ENCODE measurements at places on chromosomes 4 and X.

DNA sequence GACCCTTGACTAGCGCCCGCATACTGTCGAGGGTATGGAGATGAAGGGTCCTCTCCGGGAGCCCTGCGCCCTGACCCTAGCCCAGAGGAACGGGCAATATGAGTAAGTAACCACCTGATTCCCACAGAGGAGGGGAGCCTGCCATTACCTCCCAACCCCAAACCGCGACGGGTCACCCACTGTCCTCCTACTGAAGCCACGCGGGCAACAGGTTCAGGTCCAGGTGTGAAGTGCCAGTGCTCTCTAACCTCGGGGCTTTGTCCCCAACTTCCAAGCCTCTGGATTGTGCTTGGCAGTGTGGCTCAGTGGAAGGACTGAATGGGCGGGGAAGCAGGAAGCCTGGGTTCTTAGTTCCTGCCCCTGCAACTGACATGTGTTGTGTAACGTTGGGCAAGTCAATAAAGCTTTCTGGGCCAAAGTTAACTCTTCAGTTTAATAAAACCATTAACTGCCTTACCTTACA lies 694 bp downstream of the OCRL start:
- no peak overlapping the region for H3K27ac ChIP-seq
- no peaks in the 10 kb centered on the region for H3K27me3 ChIP-seq
- H3K4me1 ChIP-seq: peaks cover 5% of the 10 kb centered on the region
- peak overlapping the region; percentile 59 for H3K4me3 ChIP-seq

DNA sequence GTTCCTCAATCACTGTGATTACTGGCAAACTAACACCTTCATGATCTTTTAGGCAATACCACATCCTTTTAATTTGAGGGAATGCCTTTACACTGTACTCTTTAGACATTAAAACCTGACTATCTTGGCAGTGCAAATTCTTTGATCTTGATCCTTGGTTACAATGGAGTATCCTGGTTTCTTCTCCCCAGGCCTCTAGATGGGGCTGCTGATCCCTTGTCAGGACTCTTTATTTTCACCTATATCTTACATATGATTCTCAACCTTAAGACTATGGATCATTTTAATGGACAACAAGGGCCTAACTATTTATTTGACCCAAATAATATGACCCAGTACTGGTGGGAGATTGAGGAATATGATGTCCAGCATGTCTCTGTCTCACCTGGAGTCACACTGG lies 1005.5 kb upstream of the INTU start:
- H3K27ac ChIP-seq: no peak overlapping the region
- H3K27me3 ChIP-seq: no peaks in the 10 kb centered on the region
- no peaks in the 10 kb centered on the region for H3K4me1 ChIP-seq
- no peaks in the 10 kb centered on the region for H3K36me3 ChIP-seq
- no peak for DNase-seq

DNA sequence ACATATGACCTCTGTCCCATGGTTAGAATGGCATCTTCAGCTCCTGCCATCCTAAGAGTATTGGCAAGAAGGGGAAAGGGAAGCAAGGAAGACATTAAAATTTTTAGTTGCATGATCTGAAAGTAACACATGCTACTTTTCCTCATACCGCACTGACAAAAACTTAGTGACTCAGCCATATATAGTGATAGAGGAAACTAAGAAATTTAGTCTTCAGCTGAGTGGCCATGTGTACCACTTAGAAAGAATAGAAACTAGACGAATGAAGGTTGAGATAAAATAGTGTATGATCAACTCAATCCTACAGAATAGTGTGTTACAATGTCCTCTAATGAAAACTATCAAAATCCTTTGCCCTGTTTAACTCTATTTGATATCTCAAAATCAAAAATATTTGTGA lies 164.1 kb downstream of the PPP3CA start:
- H3K4me3 ChIP-seq: no peak overlapping the region
- peaks cover 2% of the 10 kb centered on the region for H3K36me3 ChIP-seq
- no peak for DNase-seq
- H3K4me1 ChIP-seq: no peaks in the 10 kb centered on the region
- H3K27me3 ChIP-seq: no peaks in the 10 kb centered on the region
- H3K27ac ChIP-seq: no peak overlapping the region

DNA sequence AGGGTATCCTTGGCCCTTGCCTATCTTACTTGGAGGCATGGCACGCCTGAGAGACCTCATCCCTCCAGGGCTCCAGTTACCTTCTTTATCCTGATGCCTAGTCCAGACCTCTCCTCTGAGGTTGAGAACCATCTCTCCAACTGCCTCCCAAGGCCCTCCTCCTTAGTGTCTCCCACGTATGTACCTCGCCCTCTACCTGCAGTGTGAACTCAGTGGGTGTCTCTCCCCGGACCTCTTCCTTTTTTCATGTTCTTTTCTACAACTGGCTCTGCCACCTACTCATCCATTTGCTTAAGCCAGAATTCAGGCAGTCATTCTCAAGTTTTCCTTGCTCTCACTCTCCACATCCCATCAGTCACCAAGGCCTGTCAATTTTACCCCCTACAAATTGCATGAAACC lies 16.6 kb downstream of the RPS4X start:
- no peaks in the 10 kb centered on the region for H3K36me3 ChIP-seq
- no peaks in the 10 kb centered on the region for H3K4me1 ChIP-seq
- no peak overlapping the region for H3K4me3 ChIP-seq

- no peak for DNase-seq
- H3K4me1 ChIP-seq: no peaks in the 10 kb centered on the region
- no peak overlapping the region for H3K27ac ChIP-seq
- H3K4me3 ChIP-seq: no peak overlapping the region
- no peaks in the 10 kb centered on the region for H3K36me3 ChIP-seq
- no peaks in the 10 kb centered on the region for H3K27me3 ChIP-seq
These were observed 24.3 kb upstream of the UXT start for GRCh38 chrX:47683184-47683828.

DNA sequence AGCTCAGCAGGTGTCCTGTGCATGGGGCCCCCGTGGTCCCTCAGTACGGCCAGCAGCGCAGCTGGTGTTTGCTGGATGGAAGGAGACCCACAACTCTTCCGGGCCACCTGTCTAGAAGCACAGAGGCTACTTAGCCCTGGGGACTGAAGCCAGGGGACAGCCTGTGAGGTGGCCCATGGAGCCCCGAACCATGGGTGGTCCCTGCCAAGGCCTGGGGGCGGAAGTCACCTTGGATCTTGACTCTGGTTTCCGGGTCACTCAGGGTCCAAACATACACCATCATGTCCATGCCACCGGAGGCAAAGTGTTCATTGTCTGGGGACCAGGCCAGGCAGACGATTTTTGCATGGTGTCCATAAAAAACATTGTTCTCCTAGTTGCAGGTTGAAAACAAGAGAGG lies 39.5 kb downstream of the WDR1 start:
- no peaks in the 10 kb centered on the region for H3K27me3 ChIP-seq
- peaks cover 95% of the 10 kb centered on the region for H3K36me3 ChIP-seq
- no peak overlapping the region for H3K27ac ChIP-seq
- no peak for DNase-seq

DNA sequence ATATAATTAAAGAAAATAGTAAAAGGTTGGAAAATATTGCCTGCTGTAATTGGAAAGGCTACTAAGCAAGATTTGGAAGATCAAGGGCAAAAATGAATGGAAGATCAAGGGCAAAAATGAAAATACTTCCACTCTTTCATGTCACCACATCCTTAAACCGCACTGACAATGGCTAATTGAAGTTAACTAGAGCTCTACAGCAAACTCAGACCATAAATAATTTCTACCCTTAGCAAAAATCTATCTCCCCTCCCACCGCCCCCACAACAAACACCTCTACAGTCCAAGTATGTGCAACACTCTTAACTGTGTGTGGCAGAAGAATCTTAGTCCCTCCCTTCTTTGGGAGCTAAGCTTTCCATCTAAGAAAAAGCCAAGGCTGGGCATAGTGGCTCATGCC lies 27.1 kb downstream of the ATP11C start:
- no peaks in the 10 kb centered on the region for H3K27me3 ChIP-seq
- DNase-seq: no peak
- peaks cover 22% of the 10 kb centered on the region for H3K4me1 ChIP-seq
- no peak overlapping the region for H3K27ac ChIP-seq
- H3K36me3 ChIP-seq: no peaks in the 10 kb centered on the region

All from CD14-positive monocyte (primary cell).